ENCODE measurements at places on chromosomes 1 and 21.

GRCh38 chr1:41861535-41862383 is 57.0 kb downstream of the HIVEP3 start:
- no peak for DNase-seq

GRCh38 chr1:75275631-75276030 is 141.4 kb downstream of the LHX8 start:
- DNase-seq = no peak

GRCh38 chr1:21783679-21784603 is 992 bp upstream of the USP48 start:
- no peak for DNase-seq

GRCh38 chr1:7886405-7886745 is 33.5 kb upstream of the UTS2 start:
- DNase-seq = no peak

- no peak for DNase-seq
Measured at GRCh38 chr1:205344066-205344928, 12.4 kb downstream of the KLHDC8A start.

- no peak for DNase-seq
Measured at GRCh38 chr1:4149281-4149680, 249.2 kb upstream of the C1orf174 start.

GRCh38 chr1:229888561-229889001 is 178.5 kb upstream of the GALNT2 start:
- no peak for DNase-seq

- DNase-seq = no peak
Measured at GRCh38 chr1:109806733-109807400, 43.1 kb upstream of the EPS8L3 start.

- no peak for DNase-seq
Measured at GRCh38 chr1:159775716-159776115, 5.0 kb upstream of the DUSP23 start.

- no peak for DNase-seq
Measured at GRCh38 chr21:22468893-22469292, 1470.7 kb downstream of the NCAM2 start.

DNA sequence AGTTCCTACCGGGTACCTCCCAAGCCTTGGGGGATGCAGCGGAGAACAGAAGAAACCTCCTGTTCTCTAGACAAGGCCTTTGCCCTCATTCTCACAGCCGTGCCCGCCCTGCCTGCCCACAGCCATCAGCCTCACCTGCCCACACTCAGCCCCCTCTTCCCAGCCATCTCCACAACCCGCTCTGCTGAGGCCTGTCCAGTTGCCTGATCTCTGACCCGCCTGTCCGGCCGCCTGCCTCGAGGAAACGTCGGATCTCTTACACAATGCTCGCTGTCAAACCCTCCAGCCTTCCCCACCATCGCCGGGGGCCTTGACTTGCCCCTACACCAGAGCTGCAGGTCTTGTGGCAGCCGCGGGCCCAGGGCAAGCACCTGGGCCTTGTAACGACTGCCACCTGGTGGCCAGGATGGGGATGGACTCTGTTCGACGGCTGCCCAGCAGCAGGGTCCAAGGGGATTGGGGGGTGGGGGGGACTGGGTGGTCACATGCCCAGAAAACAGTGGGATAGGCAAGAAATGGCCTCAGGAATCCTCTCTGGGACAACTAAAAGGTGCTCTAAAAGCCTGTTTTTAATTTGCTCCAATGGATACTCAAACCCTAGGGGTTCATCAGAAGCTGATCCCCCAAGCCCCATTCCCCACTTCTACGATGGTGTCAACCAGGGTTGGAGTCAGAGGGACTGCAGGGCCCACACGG is 31.0 kb downstream of the SLC45A1 start:
- DNase-seq = no peak

DNA sequence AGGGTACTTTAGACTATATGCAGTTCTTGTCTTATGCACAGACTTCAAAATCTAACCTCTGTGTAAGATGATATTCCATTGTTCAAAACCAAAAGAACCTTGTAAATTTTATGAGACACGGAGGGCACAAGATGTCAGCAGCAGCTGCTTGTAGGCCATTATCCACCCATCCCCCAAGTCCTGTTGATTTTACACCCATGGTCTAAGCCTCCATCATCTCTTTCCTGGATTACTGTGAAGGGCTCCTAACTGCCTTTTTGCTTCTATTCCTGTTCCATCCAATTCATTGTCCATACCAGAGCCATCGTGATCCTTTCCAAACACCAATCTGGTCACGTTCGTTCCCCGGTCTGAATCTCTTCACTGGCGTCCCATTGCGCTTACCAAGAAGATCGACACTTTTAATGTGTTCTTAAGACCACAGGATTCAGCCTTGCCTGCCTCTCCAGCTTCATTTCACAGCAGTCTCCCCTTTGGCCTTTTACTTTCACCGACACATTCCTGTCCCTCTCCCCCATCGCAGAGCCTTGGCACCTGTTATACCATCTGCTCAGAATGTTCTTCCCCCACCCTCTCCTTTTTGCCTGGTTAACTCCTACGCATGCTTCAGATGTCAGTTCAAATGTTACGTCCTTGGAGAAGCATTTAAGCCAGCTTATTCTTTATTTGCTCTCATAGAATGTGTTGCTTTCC is 107.3 kb upstream of the POU3F1 start:
- no peak for DNase-seq

- no peak for DNase-seq
Measured at GRCh38 chr21:15182731-15183130, 117.9 kb upstream of the NRIP1 start.

GRCh38 chr1:210441028-210441427 is 112.3 kb downstream of the HHAT start:
- no peak for DNase-seq

DNA sequence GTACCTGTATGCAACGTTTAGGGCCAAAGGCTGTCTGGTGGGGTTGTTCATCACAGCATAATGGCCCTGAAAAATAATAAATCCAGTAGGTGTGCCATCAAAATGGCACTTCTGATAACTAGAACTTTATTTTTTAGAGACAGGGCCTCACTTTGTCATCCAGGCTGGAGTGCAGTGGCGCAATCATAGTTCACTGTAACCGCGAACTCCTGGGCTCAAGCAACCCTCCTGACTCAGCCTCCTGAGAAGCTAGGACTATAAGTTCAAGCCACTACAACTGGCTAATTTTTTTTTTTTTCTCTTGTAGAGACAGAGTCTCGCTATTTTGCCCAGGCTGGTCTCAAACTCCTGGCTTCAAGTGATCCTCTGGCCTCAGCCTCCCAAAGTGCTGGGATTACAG is 4.7 kb downstream of the SNAPIN start:
- DNase-seq = no peak

GRCh38 chr1:15329104-15329820 is 80.4 kb upstream of the EFHD2 start:
- DNase-seq = no peak

GRCh38 chr1:112271270-112271669 is 124.7 kb upstream of the CTTNBP2NL start:
- no peak for DNase-seq

DNA sequence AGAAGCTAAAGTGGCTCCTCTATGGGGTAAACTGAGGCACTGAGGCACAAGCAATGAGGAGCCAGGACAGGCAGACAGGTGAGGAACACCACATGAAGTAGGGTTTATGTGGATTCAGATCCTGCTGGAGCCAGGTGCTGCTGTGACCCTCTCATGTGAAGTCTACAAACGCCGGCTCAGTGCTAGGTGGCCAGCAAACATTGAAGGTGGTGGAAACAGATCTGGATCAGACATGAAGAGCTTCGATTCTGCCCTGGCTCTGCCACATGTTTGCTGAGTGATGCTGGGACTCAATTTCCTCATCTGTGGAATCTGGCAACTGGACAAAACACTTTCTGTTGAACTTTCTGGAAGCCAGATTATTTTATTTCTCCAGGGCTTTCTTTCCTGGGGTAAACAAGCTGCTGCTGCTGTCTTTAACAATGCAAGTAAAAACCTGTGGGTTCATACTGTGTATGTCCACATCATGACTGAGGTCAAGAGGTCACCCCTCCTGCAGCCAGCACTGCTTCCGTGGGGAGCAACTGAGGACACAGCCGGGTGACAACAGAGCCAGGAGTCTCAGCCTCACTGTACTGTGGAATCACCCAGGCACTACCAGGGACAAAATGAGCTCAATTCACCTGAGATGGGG is 33.3 kb downstream of the HMGB4 start:
- no peak for DNase-seq

DNA sequence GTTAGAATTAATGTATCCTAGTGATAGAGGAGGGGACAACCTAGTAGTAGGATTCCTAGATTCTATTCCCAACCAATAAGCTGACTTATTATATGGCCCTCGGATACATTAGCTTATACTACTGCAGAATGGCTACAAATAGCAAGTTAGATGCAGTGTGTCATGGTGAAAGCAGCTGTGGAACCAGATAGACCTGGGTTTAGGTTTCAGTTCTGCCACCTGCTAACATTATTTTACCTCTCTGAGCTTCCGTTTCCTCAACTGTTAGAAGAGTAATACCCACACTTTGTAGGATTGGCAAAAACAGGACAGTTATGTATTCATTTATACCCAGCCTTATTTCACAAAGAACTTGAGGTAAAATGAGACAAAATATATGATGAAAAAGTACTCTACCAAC is 21.6 kb upstream of the MAGOH start:
- no peak for DNase-seq

DNA sequence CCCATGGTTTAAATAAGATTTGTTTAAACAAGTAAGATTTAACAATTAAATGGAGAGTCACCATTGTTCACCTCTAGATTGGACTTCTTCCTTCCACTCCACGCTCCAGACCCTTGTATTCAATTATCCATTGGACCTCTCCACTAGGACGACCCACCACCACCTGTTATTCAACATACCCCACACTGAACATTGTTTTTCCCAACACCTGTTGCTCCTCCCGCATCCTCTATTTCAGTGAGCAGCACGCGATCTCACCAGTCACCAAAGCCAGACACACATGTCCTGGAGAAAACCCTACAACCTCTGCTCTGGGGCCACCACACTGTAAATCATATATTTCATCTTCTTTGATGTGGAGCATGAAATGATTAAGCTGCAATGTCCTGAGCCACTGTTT is 28.6 kb downstream of the ATP8B2 start:
- DNase-seq = no peak

DNA sequence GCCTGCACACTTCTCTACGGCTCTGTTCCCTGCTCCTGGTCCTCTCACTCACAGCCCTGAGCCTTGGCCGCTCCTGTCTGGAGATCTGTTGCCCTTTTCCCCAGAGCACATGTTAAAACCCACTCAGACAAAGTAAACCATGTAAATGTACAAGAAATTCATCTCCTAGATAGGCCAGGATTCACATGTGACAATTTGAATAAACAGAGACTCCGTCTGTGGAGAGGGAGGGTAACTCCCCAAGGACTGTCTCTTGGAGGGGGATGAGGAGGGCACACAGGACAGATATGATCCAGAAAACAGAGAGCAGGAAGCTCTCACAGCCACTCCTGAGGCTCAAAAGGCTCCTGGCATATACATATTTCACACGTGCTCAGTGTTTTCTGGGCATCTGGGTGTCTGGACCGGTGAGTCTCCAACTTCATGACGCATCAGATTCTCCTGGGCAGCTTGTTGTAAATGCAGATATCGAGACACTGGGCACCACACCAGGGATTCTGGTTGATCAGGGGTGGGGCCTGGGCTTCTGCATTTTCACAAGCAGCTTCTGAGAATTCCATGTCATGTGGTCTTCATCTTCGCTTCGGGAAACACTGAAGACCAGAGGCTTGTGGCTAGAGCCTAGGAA is 6.4 kb upstream of the KAZN start:
- no peak for DNase-seq

DNA sequence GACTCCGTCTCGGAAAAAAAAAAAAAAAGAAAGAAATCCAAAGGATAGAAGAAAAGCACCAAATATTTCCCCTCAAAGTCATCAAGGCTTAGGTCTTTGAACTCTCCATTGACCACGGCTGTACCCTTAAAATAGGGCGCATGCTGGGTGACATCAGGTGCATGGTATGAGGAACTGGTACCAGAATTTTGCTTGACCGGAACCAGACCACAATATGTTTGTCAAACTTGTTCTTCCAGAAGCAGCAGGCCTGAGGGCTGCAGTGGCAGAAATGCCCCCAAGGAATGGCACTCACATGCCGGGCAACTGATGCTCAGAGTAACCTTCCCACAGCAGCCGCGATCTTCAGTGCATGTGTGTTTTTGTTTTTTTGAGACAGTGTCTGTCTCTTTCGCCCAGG is 21.0 kb downstream of the RCC1 start:
- no peak for DNase-seq

- no peak for DNase-seq
Measured at GRCh38 chr1:83701355-83701754, 297.6 kb downstream of the TTLL7 start.

- no peak for DNase-seq
Measured at GRCh38 chr1:66247415-66248208, 286.3 kb upstream of the SGIP1 start.

DNA sequence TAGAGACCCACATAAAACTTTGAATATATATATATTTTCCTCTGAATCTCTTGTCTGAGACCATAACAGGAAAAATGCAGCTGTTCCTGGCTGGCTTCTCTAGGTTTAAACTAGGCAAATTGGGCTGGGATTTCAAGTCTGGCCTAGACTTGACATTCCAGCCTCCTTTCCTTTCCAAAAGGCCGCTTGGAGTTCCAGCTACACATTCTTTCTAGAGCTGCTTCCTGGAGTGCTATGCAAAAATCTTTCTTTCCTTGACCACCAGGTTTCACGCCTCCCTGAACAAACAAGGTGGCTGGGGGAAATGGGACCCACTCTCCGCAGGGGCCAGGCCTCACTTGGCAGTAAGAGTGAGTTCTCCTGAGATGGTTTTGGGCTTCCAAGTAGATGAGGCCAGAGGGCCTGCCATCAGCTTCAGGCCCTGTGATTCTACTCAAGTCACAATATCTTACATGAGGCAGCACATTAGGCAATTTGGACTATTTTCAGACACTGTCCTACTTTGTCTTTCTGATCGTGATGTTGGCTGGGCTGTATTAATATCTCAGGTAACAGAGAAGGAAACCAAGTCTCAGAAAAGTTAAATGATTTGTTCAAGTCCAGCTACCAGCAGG is 102.4 kb downstream of the FAM78B start:
- DNase-seq = no peak

- peak; percentile 10 for DNase-seq
Measured at GRCh38 chr1:22611530-22611947, 24.9 kb upstream of the C1QA start.

DNA sequence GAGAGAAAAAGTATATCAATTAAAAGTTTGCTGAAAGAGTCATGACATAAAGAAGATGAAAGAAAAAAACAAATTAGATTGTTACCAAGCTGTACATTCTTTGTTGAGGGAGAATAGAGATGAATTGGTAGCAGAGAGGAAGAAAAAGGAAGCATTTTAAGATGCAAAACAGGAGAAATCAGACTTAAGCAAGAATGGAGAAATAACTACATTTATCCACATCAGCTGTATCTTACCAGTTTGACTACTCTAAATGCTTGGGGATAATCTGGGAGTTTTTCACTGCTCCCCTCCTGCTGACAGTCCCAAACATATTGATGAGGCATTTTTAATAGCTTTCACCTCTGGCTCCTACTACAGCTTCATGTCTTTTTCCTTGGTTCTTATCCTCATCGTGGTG is 16.8 kb upstream of the PTPRC start:
- DNase-seq = no peak

GRCh38 chr1:108011295-108011694 is 46.3 kb upstream of the VAV3 start:
- DNase-seq = no peak

Measured in fibroblast of skin of left biceps (primary cell).